ENCODE measurements at places on chromosomes 4 and X. TPM values are rescaled to one million over a fixed set of nuclear protein-coding genes. Genes with fewer than 3 reads are reported as not detected.

DNA sequence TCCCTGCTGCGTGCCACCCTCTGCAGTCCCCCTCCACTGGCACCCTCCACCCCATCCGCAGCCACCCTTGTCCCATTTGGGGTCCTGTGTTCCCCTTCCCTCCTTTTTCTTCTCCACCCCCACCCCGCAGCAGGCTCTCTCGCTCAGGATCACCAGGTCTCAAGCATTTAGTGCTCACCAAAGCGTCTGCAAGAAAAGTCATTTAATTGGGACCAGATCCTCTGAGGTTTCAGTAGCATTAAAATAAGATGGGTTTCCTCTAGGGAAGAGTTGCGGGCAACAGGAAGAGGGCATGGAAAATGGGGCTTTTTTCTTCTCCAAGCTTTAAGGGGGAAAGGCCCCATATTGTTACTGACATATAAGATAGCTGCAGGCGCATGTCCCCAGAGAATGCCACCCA lies 4.9 kb upstream of the HAUS7 start:
- peak overlapping the region; percentile 80 for H3K27ac ChIP-seq
- H3K27me3 ChIP-seq = no peaks in the 10 kb centered on the region
- peaks cover 4% of the 10 kb centered on the region for H3K4me1 ChIP-seq
- peak overlapping the region; percentile 38 for H3K4me3 ChIP-seq
- no peaks in the 10 kb centered on the region for H3K36me3 ChIP-seq
- DNase-seq = no peak

- H3K36me3 ChIP-seq = no peaks in the 10 kb centered on the region
- H3K27me3 ChIP-seq = no peaks in the 10 kb centered on the region
- DNase-seq = no peak
- H3K27ac ChIP-seq = no peak overlapping the region
- no peaks in the 10 kb centered on the region for H3K4me1 ChIP-seq
These were observed 82.5 kb downstream of the HPRT1 start for GRCh38 chrX:134542485-134542884.

GRCh38 chr4:44931720-44932119 lies 205.4 kb upstream of the GNPDA2 start:
- DNase-seq = no peak
- no peaks in the 10 kb centered on the region for H3K27me3 ChIP-seq
- no peak overlapping the region for H3K27ac ChIP-seq
- no peak overlapping the region for H3K4me3 ChIP-seq
- no peaks in the 10 kb centered on the region for H3K36me3 ChIP-seq
- no peaks in the 10 kb centered on the region for H3K4me1 ChIP-seq

- H3K4me1 ChIP-seq = peaks cover 3% of the 10 kb centered on the region
- DNase-seq = no peak
- H3K27me3 ChIP-seq = no peaks in the 10 kb centered on the region
- no peaks in the 10 kb centered on the region for H3K36me3 ChIP-seq
- H3K27ac ChIP-seq = no peak overlapping the region
These were observed 10.5 kb downstream of the SLIT2 start for GRCh38 chr4:20262221-20262620.

- no peak within 1 kb of the TSS for H3K4me3 ChIP-seq
- H3K4me1 ChIP-seq = no peaks in the 10 kb centered on the region
- no peaks in the 10 kb centered on the region for H3K36me3 ChIP-seq
- H3K27me3 ChIP-seq = no peaks in the 10 kb centered on the region
These were observed at the start of gene KLKB1 for GRCh38 chr4:186227221-186227620. KLKB1 (plus strand) TSS chr4:186227507; CDS start chr4:186228196, 689 bp downstream.

DNA sequence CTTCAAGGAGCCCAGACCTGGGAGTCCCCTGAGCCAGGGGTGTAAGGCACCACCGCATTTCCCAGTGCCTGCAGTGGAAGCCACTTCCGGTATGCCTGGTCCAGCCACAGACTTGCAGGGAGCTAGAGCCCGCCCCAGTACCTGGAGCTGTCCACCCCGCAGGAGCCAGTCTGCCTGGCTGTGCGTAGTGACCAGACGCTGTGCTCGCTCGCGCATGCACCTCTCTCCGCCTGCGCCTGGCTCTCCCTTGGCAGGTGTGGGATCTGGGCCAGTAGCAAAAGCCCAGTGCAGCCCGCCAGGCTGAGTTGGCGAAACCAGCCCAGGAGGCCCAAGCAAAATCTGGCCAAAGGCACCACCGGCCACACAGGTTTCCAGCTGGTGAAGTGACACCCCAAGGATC lies 973.7 kb upstream of the AGA start:
- DNase-seq = no peak
- no peak overlapping the region for H3K4me3 ChIP-seq
- no peaks in the 10 kb centered on the region for H3K27me3 ChIP-seq

DNA sequence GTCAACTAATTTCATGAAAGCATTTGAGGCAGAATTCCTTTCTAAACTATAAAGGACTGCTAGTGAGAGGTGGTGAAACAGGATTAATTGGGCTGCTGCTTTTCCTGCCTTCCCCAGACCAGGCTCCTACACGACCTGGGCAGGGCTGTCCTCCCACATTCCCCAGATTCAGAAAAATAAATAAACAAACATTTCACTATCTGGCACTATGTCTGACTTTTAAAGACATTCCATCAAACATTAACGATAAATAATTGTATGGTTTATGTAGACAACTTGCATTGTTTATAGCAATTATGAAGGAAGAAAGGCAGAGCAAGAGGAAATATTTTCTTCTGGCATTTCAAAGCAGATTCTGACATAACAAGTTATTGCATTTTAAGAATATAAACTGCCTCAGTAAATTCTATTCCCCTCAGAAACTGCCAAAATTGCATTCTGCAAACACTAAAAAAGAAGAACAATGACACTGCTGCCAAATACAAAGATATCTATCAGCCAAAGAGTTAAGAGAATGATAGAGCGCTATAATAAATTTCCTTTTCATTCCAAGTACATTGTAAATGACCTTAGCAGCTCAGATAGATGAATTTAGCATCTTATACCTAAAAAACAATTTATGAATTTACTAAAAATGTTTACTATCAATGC lies 214.7 kb upstream of the INTU start:
- no peak overlapping the region for H3K27ac ChIP-seq
- DNase-seq = no peak
- no peaks in the 10 kb centered on the region for H3K27me3 ChIP-seq
- H3K4me1 ChIP-seq = no peaks in the 10 kb centered on the region
- H3K4me3 ChIP-seq = no peak overlapping the region

DNA sequence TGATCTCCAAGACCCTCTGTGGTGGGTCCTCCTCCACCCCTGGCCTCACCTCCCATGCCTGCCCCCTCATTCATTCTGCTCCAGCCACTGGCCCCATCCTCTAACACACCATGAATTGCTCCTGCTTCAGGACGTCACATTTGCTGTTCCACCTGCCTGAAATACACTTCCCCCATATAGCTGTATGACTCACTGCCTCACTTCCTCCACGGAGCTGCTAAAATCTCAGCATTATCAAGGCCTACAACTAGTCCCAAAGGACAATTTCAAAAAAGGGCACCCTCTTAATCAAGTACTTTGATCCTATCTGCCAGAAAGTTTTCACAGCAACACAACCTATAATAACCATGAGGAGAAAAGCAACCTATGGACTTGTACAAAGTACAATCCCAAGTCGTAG lies 43.6 kb upstream of the PHOX2B start:
- no peaks in the 10 kb centered on the region for H3K4me1 ChIP-seq
- no peak for DNase-seq
- no peak overlapping the region for H3K27ac ChIP-seq
- no peak overlapping the region for H3K4me3 ChIP-seq

The PIR gene
- total RNA-seq = 14.6 TPM

GRCh38 chr4:82223715-82224114 lies 150.1 kb downstream of the HNRNPD start:
- DNase-seq = no peak
- no peaks in the 10 kb centered on the region for H3K36me3 ChIP-seq
- no peaks in the 10 kb centered on the region for H3K27me3 ChIP-seq
- no peak overlapping the region for H3K27ac ChIP-seq
- H3K4me3 ChIP-seq = no peak overlapping the region
- H3K4me1 ChIP-seq = no peaks in the 10 kb centered on the region

DNA sequence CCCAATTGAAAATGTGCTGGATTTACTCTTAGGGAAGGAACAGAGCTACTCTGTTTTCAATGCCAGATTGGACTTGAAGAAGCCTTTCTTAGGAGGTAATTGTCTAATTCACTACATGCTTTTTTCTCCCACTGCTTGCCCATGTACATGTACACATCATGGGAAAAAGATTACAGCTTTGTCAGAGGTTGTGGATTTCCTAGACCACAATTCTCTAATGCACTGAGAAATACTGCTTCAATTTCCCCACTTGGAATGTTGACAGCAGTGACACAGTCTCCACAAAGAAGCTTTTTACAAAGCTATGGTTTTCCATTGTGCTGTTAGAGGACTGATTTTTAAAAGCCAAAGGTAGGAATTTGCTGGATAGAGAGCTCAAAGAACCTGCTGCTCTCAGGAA lies 19.5 kb downstream of the ZAR1 start:
- H3K27ac ChIP-seq = no peak overlapping the region
- H3K36me3 ChIP-seq = peaks cover 60% of the 10 kb centered on the region
- no peaks in the 10 kb centered on the region for H3K4me1 ChIP-seq
- no peak for DNase-seq

DNA sequence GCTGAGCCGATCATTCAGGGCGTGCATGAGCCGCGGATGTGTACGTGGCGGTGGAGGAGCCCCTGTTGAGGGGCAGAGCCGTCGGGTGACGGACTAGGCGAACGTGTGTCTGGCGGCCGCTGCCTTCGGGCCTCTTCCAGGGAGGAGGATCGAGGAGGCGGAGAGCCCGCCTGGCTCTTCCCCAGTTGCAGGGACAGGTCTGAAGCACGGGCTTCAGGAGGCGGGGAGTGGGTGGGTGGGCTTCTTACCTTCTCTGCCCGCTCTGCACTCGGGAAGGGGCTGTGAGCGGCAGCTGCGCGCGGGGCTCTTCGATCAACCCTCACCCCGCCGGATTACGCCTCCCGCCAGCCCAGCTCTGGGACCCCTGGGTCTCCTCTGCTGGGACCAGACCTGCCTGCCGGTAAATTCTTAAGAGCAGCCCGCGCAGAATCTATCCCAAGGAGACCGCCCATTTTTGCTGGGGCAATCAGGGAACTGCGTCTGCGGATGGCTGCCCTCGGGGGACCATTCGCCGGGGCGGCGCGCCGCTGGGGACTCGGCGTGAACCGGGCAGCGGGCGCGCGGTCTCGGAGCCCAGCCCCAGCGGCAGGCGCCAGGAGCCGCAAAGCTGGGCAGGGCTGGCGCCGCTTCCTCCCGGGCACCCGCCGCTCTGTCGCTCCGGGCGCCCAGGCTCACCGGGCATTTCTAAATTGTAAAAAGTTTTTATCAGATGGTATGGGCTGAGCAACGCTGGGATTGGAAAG lies 4.9 kb downstream of the PLAC8 start:
- H3K4me1 ChIP-seq = no peaks in the 10 kb centered on the region
- H3K27ac ChIP-seq = no peak overlapping the region
- peak overlapping the region; percentile 79 for H3K4me3 ChIP-seq
- no peaks in the 10 kb centered on the region for H3K27me3 ChIP-seq
- no peak for DNase-seq
- no peaks in the 10 kb centered on the region for H3K36me3 ChIP-seq

The ANXA5 gene
- 203 TPM for total RNA-seq

The DMRTC1B gene
- not detected for total RNA-seq

The POU3F4 gene
- total RNA-seq = not detected

DNA sequence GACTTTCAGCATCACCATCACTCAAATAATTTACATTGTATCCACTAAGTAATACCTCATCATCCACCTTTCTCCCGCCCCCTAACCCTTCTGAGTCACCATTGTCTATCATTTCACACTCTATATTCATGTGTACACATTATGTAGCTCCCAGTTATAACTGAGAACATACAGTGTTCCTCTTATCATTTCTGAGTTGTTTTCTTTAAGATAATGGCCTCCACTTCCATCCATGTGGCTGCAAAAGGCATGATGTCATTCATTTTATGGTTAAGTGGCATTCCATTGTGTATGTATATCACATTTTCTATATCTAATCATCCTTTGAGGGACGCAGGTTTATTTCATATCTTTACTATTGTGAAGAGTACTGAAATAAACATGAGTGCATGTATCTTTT lies 14.6 kb upstream of the NDST4 start:
- H3K4me3 ChIP-seq = no peak overlapping the region
- no peaks in the 10 kb centered on the region for H3K27me3 ChIP-seq
- no peaks in the 10 kb centered on the region for H3K4me1 ChIP-seq

DNA sequence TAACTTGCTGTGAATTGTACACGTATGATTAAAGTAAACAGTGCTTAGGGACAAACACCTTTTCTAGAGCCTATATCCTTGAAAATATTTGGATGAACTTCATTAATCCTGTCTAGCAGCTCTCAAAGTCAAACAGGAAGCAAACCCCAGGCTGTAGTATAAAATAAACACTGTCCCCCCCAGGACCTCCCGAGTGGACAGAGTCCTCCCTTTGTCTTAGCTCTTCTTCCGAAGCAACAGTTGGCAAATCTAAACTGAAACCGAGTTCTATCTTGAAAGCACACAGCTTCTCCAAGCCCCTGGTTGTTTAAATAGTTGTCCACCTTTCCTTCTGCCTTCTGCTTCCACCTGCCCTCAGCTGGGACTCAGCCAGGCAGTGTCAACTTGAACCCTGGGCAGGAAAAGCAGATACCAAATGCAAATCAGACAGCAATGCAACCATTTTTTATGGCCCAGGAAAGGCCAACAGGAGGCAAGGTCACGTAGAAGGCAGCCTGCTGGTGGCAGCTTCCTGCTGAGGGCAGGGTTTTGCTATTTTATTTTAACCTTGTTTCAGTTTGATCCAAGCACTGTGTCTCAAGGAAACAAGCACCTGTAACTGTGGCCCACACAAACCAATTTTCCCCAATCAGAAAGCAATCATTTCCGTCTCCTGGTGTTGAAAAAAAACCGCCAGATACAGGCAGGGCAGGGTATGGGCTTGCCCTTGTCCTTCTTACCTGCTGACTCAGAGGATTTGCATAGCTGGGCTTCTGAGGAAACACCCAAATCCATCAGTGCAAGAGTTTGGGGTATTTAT lies 110.3 kb upstream of the KIT start:
- no peak overlapping the region for H3K27ac ChIP-seq
- H3K4me1 ChIP-seq = no peaks in the 10 kb centered on the region
- no peak overlapping the region for H3K4me3 ChIP-seq
- DNase-seq = no peak

The PLAC8 gene
- total RNA-seq = 1.1 TPM

DNA sequence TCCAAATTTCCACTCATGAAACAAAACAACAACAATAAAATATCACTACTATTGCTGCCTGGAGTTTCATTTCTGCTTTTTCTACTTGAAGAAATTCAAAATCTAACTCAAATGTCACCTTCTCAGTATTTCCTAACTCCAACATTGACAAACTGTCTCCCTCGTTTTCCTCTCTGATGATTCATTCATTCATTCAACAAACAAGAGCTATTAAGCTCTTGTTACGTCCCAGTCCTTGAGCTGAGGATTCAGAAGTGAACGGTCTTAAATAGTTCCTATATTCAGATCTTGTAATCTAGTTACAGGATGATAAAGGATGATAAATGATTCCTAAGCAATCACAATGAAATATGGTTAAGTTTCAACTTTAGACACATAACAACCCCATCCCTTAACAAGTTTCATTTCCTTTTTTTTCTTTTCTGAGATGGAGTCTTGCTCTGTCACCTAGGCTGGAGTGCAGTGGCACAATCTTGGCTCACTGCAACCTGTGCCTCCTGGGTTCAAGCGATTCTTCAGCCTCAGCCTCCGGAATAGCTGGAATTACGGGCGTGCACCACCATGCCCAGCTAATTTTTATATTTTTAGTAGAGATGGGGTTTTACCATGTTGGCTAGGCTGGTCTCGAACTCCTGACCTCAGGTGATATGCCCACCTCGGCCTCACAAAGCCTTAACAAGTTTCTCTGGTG lies 1.7 kb downstream of the SLC9B2 start:
- H3K27me3 ChIP-seq = no peaks in the 10 kb centered on the region
- peaks cover 3% of the 10 kb centered on the region for H3K4me1 ChIP-seq
- no peak for DNase-seq

All from ascending aorta (tissue), 2 donors.